Activated CD4-positive, alpha-beta T cell treated with anti-CD3 and anti-CD28 coated beads, Interleukin-2, Interleukin-4, amounts not matched to agents 100 ng/mL and 50 ng/mL, durations not matched to agents 16 hours and 8 hours (primary cell): ENCODE measurements at places on chromosomes 12 and 14.

DNA sequence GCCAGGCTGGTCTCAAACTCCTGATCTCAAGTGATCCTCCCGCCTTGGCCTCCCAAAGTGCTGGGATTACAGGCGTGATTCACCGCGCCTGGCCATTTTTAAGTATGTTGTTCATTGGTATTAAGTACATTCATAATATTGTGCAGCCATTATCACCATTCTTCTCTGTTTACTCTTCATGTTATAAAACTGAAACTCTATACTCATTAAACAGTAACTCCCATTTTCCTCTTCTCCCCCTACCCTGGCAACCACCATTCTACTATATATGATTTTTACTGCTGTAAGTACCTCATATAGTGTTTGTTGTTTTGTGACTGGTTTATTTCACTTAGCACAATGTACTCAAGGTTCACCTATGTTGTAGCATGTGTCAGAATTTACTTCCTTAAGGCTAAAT is 23.1 kb downstream of the METAP2 start:
- DNase-seq: no peak

GRCh38 chr12:26286186-26286585 is 90.8 kb downstream of the SSPN start:
- DNase-seq: no peak

DNA sequence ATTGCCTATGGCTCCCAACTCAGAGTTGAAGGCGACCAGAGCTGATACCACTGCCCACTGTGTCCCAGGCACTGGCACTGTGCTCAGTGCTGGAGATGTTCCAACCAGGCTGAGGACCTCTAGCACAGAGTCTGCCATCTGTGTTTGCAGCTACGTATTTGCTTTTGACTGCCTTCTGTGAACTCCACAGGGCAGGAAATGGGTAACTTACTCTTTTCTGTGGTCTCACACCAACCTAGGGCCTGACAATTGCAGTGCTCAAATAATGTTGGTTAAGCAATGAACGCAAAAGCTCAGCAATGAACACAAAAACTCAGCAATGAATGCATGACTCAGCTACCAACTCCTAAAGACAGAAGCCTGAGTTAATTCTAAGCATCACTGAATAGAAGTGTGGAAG is 202.8 kb downstream of the NUAK1 start:
- DNase-seq: no peak

- no peak for DNase-seq
Measured at GRCh38 chr12:13603953-13604352, 377.4 kb downstream of the GRIN2B start.

- DNase-seq: no peak
Measured at GRCh38 chr12:124930586-124930985, 16.1 kb upstream of the UBC start.

DNA sequence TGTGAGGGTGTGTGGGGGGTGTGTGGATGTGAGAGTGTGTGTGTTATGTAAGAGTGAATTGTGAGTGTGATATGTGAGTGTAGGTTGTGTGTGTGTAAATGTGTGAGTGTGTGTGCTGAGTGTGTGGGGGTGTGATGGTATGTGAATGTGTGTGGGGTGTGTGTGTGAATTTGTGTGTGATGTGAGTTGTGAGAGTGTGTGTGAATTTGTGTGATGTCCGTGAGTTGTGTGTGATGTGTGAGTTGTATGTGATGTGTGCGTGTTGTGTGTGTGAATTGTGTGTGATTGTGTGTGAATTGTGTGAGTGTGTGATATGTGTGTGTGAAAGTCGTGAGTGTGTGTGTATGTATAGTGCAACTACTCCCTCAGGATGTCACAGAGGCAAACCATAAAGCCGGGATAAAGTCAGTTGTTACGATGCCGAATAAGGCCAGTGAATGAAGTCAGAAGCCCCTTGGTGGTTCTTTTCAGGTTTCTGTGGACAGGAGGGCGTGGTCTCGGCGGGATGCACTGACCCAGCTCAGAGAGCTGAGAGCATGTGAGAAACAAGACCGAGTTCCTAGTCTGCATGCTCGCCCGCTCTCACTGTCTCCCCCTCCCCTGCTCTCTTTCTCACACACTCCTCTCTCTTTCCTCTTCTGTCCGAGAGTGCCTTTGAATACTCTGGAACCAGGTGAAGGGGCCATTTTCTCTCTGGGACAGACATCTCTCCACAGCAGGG is 71.8 kb upstream of the MAX start:
- DNase-seq: no peak

GRCh38 chr12:75822416-75822815 is 209.2 kb downstream of the PHLDA1 start:
- no peak for DNase-seq

GRCh38 chr12:95545731-95546490 is 5.4 kb downstream of the USP44 start:
- no peak for DNase-seq

GRCh38 chr12:116528065-116528464 is 31.1 kb upstream of the MAP1LC3B2 start:
- DNase-seq: no peak

- DNase-seq: no peak
Measured at GRCh38 chr12:86698641-86698980, 442.4 kb upstream of the MGAT4C start.

DNA sequence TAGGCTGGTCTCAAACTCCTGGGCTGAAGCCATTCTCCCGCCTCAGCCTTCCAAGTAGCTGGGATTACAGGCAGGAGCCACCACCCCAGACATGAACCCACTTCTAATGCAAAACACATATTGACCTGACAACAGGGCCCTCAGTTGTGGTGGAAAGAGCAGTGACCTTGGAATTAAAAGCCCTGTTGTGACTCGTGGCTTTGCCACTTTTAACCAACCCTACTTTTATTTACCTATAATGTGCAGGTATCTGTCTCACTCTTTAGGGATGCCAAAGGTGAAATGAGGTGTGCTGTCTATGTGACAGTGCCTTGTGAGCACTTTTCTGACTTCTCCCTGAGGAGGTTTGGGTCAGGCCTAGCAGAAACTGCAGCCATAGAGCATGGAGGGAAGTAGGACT is 132.8 kb upstream of the DNM1L start:
- no peak for DNase-seq

GRCh38 chr12:105888696-105889095 is 250.1 kb downstream of the NUAK1 start:
- DNase-seq: no peak

DNA sequence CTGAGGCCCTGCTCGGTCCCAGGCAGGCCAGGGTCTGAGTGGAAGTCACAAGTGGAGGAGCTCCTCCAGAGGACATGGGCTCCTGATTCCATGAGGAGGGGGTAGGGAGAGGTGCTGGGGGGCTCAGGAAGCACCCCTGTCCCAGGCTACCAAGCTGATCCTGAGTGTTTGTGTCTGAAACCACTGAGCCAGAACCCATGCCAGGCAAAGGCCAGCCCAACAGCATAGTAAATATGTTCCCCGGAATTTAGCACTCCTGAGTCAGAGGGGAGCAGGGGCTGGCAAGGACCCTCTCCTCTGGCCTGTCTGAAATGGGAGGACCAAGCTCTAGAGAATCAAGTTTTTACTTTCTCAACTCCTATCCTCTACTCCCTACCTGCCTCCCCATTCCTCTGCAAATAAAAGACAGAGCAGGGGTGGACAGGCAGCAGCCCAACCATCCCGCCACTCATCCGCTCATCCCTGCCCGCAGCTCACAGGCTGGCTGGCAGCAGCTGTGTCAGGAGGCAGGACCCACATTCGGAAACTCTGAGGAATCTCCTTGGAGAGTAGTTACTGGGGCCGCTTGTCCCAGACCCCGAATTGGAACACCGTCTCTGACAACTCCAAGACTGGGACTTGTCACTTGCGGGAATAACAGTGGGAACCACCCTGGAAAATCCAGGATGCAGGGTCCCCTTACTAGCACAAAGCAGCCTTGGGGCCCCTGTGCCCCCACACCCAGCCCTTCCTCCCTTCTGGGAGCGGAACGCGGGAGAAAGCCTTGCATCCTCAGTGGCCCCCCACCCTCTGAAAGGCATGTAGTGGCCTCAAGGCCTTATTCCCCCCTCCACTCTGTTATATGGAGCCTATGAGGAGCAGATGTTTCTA is 102.5 kb downstream of the ZFP36L1 start:
- DNase-seq: no peak

GRCh38 chr12:60165781-60166180 is 570.0 kb downstream of the SLC16A7 start:
- no peak for DNase-seq

DNA sequence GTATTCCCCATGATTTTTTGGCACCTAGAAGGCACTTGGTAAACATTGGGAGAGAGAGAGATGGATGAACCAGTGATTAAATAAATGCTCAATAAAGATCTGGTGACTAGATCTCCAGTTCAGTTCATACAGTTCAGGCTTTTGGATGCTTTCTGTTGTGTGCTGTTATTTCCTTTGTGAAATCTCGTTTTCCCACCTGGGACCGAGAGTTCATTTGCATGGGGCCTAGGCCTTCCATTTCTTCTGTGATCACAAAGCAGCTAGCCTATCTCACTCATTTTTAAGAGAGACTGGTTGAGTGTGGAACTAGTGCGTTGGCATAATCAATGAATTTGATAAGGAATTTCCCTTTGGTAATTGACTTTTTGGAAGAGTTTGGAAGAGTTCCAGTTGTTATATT is 104.0 kb downstream of the VRK1 start:
- no peak for DNase-seq

GRCh38 chr14:90274019-90274418 is 17.7 kb downstream of the PSMC1 start:
- no peak for DNase-seq

DNA sequence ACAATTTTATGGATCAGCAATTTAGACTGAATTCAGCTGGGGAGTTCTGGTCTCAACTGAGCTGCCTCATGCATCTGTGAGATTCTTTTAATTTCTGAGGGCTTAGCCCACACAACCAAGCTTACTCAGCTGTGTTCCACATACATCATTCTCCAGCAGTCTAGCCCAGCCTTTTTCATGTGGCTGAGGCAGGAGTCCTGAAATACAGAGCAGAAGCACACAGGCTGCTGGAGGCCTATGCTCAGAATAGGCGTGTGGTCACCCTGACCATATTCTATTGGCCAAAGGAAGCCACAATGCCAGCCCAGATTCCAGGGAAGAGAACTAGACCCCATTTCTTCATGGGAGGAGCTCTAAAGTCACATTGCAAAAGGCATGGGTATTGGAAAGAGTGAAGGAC is 72.3 kb upstream of the DHRS4 start:
- DNase-seq: no peak

DNA sequence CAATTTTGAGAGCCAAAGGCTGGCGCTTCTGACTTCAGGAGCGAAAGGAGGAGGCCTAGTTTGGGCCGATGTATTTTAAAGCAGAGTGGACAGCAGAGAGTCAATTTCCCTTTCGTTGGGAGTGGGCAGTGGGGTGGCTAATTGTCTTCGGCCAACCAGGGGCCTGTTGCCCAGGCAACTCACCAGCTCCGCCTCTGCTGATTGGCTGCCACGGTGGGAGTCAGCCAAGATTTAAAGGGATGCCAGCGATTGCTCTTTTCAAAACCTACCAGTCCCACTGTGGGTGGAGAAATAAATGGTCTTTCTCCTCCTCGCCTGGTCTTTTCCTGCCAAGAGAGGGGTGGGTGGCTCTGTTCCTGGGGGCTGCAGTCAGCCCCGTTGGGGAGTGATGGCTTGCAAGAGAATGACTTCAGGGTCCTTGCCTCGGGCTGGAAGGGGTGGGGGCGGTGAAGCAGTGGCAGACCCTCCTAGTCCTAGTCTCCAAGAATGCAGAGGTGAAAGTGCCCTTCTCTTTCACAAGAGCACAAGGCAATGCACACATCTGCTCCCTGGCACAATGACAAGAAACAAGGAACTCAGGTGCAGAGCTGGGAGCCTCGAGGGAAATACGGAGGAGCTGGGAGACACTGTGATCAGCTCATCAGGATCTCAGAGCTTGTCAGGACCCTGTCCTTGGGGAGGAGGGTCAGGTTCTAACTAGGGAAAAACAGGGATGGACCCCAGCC is 37.7 kb downstream of the RASAL1 start:
- DNase-seq: no peak

GRCh38 chr12:92199819-92200576 is 54.4 kb upstream of the BTG1 start:
- no peak for DNase-seq

- no peak for DNase-seq
Measured at GRCh38 chr14:79016828-79017505, 846.8 kb downstream of the NRXN3 start.

DNA sequence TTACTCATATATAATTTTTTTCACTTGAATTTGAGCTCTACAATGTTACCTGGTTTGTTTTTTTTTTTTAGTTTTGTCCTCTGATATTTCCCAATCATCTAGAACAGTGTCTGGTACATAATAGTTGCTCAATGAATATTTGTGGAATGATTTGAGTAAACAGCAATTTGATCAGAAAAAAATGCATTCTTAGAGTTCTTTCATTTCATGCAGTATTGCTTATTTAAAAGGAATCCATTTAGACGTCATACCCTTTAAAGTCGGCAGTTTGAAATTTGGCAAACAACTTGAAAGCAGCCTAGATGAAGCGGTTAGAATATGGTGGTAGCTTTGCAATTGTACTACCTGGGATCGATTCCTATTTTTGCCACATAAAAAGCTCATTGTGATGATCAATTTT is 140.0 kb downstream of the PDE3A start:
- DNase-seq: no peak

DNA sequence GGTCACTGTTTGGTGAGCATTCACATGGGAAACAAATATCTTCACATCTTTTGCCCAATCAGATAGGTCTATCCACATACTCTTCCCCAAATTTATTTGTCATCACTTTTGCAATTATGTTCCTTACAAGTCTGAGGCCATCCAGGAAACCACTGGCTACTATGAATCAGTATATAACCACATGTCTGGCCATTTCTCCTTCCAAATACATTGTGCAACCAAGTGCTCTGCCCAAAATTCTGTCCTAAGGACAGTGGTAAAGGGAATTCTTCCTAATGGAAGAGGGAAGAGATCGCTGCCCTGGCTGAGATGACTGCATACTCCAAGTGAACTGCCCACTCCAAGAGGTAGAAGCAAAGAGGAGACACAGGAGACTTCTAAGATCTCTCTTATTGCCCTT is 148.9 kb upstream of the MAX start:
- DNase-seq: no peak

DNA sequence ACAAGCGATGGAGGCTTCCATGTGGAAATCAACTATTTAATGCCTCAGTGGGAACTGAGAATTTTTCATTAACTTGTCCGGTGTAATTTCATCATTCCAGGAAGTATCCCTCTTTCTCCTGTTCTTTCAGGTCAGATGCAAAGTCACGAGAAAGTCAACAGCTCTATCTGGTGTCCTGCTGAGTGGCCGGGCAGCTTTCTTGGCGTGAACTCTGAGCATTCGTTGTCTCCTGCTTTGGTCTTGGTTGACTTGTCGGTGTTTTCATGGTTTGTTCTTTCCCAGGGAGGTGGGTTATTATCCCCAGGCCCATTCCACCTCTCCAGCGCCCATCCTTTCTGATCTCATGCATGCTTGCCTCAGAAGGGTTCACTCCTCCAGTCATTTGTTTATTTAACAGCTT is 149.1 kb downstream of the GLT1D1 start:
- DNase-seq: no peak

GRCh38 chr14:75757644-75758402 is 96.8 kb downstream of the TTLL5 start:
- no peak for DNase-seq
